ENCODE measurements at places on chromosomes 16 and 17.

GRCh38 chr16:84239141-84239769 lies 557 bp downstream of the KCNG4 start:
- no peak for DNase-seq

GRCh38 chr17:72421128-72422092 lies 300.6 kb downstream of the SOX9 start:
- no peak for DNase-seq

DNA sequence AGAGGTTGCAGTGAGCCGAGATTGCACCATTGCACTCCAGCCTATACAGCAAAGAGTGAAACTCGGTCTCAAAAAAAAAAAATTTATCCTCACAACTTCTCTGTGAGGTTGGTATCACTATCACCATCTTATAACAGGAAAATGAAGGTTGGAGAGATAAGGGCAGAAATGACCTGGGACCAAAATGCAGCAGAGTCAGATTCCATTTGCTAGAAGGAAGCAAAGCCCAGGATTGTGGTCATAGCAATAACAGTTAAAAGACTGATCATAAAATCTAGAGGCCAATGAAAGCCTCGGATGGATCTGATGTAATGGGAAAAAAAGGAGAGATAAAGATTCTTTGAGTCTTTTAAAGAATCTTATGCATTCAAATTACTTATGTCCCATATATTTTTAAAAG lies 69.6 kb upstream of the TEKT1 start:
- DNase-seq: no peak

GRCh38 chr16:48409839-48410632 lies 24.8 kb upstream of the SIAH1 start:
- DNase-seq: no peak

DNA sequence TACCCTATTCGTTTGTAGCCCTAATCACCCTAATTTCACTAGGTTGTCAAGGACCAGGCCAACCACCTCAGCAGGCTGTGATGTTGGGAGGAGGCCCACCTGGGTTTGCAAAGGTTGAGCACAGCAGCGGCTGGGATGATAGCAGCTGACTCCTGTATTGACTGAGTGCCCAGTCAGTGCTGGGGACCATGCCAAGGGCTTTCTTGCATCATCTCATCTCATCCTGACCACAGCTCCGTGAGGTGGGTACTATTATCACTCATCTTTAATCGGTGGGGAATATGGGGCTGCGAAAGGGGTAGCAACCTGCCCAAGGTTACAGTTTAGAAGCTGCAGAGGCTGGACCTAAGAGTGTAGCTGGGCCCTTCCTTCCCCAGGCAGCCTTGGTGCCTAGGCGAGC lies 11.7 kb downstream of the ATPAF2 start:
- DNase-seq: no peak

DNA sequence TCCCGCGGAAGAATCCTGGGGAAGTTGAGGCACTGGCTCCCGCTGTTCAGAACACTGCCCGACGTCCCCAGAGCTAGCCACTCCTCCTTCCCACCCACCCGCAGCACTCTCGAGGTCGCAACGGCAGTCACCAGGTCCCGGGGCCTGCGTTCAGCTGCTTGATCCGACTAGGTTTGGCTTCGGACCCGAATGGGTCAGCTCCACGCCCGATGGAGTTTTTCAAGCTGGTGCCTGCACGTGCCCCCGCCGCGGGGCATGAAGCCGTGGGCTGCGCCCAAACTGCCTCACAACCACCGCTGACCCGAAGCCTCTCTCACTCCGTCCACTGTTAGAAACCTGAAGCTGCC lies 12.4 kb upstream of the ODF4 start:
- no peak for DNase-seq

Measured in uterus (tissue), 4 donors.